NCI-H2081 treated with DMSO at 0.1 percent for 48 hours (cell line): ENCODE measurements at places on chromosomes 6 and 20.
A peak's percentile ranks its signal among the peaks of the same experiment; 100 is the strongest.

DNA sequence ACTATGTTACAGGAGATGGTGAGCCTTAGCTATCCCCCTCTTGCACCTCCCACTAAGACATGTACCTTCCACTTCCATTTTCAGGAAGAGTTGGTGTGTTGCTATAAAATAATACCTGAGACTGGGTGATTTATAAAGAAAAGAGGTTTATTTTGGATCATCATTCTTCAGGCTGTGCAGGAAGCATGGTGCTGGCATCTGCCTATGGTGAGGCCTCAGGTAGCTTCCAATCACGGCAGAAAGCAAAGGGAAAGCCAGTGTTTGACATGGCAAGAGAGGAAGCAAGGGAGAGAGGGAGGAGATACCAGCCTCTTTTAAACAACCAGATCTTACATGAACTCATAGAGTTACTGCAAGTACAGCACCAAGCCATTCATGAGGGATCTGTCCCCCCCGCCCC is 32.2 kb downstream of the GSS start:
- no peak for DNase-seq

GRCh38 chr6:83954371-83954770 is 79.2 kb upstream of the MRAP2 start:
- no peak for DNase-seq

DNA sequence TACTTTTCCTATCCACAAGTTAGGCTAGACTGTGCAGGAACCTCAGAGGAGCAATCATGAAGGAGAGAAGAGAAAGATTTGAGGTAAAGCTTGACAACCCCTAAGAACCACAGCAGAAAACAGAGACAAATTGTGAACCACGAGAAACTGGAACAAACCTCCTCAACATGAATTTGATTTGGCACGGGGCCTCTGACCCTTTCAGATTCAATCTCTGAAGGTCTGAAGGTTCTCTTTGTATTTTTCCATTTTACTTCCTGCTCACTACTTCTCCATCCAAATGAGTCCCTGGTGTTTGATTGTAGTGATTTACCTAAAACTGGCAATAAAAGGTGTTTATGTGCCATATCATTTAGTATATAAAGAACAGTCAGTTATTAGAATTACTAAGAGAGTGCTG is 126.1 kb upstream of the STXBP5 start:
- no peak for DNase-seq

DNA sequence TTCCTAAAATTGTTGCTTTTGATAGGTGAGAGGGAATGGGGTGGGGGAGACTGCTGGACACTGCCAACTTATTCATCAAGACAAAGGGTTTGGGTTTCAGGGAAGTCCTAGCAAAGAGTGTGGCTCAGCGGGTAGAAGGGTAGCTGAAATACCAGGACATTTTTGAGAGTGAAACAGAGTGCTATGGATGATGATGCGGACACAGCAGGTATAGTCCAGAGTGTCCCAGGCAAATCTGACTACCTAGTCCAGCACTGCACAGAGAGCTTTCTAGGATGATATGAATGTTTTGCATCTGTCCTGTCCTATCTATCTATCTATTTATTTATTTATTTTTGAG is 154.3 kb downstream of the BCAS1 start:
- no peak for DNase-seq

- DNase-seq, result no peak
These were observed 860.4 kb downstream of the EPHA7 start for GRCh38 chr6:92559003-92559402.

DNA sequence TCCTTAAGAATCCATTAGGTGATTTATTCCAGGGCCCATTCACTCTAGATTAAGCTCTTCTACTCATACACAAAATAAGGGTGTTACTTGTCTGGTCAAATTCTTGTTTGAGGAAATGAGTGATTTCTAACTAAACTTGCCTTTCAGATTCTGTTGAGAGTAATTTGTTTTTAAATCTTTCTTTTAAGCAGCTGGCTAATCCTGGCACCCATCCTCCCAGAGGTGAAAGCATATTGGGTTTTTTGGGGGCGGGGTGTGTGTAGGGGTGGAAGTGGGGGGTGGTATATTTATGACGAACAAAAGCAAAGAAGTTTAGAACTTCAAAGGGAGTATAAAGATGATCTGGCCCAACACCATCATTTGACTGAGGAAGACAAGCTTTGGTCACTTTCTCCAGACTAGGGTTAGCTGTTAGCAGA is 94.7 kb downstream of the RTN4IP1 start:
- no peak for DNase-seq

- DNase-seq, result no peak
These were observed 148.2 kb upstream of the KCNG1 start for GRCh38 chr20:51171141-51171540.

DNA sequence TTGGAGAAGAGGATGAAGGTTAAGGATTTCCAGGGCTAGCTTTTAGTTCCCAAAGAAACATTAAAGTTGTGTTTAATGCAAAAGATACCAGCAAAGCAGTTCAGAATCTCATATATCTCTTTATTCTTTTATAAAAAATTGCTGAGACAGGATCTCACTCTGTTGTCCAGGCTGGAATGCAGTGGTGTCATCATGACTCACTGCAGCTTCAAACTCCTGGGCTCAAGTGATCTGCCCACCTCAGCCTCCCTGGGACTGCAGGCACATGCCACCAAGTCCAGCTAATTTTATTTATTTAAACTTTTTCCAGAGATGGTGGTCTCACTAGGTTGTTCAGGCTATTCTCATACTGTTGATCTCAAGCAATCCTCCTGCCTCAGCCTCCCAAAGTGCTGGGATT is 41.1 kb upstream of the CAP2 start:
- DNase-seq, result no peak

- peak; percentile 76 for DNase-seq
These were observed at the start of gene ZNF337 for GRCh38 chr20:25696371-25697131. Gene ZNF337 (minus strand): TSS chr20:25696853. CDS start chr20:25686417, 10,436 bp downstream.

- DNase-seq, result no peak
These were observed 84.4 kb downstream of the SYNE1 start for GRCh38 chr6:152552616-152553209.
